ENCODE measurements at places on chromosomes 11 and 22.
A peak's percentile ranks its signal among the peaks of the same experiment; 100 is the strongest.

- peak; percentile 79 for DNase-seq
Observed at GRCh38 chr11:110173811-110174644, 80.8 kb downstream of the ZC3H12C start.

DNA sequence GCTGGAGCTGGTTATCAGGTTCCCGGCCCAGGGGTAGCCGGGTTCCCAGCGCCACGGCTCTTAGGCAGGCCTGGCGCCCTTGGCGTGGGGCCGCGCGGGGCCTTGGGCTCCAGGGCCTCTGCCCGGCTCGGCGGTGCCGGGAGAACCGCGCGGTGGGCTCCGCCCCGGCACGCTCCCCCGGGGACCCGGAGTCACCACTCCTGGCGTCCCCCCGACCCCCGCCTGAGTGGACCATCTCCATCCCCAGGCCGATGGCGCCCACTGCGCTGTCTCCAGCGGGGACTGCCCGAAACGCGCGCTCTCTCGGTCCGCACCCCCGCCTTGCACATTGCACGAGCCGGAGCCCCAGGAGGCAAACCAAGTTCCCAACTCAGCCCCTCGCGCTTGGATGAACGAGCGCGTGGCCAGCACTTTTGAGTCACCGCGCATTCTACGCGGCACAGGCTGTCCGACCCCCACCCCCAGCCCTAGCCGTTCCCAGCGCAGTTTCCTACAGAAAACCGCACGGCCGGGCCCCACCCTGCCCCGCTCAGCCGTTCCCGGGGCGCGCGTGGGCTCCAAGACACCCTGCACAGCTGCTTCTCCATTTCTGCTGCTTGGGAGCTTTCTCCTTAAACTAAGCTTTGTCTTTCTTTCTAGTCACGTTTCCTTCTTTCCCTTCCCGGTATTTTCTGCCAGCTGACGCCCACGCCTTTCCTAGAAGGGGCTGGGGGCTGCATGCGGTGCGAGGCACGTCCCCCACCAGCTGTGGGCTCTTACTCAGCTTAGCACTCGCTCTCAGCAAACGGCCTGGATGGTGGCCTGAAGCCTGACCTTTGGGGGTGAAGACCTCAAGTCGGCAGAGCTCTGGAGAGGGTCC lies 650 bp upstream of the CHID1 start:
- peak; percentile 73 for DNase-seq

GRCh38 chr22:33722816-33723215 lies 197.5 kb downstream of the LARGE1 start:
- DNase-seq = no peak

DNA sequence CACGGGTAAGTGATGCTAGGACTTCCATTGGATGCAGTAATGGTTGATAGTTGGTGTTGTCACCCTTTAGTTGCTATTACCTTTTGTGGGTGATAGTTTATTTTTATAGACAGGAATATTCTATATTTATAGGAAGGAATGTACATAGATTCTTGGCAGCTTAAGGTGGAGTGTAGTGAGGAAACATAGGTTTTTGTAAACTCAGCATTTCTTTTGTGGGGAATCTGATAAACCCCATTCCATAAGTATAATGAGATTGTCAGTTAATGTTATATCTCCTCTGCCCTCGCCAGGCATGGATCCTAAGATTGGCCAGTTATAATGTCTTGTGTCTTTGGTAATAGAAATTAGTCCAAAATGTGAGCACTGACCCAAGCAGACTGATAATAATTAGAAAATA lies 262.7 kb downstream of the JRKL start:
- no peak for DNase-seq

DNA sequence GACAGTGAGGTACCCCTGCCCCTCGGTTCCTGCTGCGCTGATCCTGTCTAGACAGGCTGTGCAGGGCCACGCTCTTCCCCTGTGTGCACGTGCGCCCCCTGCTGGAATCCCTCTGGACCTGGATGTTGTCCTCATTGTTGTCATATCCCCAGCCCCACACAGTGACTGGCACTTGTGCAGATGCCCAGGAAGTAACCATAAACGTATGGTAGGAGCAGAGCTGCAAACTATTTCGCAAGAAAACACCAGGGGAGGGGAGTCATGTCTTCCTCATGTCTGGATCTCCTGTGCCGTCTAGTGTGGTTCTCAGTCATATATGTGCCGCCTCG lies 114.7 kb downstream of the CRYBB2 start:
- DNase-seq = peak; percentile 54

- peak; percentile 85 for DNase-seq
Observed at GRCh38 chr11:14249121-14249963, 109.6 kb downstream of the RRAS2 start.

DNA sequence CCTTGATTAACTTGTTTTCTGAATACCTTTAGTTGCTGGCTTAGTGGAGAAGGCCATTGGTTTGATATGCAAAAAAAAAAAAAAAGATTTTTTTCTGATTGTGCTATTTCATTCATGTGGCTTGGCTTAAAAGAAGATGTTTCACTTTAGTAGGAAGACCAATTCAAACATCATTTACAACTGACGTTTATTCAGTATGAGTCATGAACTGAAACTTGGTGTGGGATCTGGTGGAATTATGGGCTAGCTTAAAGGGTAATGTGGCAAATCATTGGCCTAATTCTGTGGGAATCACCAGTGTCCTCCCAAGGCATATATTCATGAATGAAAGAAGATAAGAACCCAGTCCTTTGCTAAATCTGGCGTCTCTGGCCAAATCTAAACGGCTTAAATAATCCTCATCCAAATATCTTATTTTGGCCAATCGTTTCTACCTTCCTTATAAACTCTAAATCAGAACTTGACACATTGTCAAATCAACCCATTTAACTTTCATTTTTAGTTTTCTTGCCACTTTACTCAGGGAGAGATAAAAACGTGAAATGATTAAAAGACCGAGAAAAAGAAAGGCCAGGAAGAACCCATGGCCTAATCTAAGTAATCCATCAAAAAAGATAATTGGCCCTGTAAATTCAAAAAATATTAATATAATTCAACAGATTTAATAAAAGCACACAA lies 77.0 kb downstream of the DDIAS start:
- no peak for DNase-seq

DNA sequence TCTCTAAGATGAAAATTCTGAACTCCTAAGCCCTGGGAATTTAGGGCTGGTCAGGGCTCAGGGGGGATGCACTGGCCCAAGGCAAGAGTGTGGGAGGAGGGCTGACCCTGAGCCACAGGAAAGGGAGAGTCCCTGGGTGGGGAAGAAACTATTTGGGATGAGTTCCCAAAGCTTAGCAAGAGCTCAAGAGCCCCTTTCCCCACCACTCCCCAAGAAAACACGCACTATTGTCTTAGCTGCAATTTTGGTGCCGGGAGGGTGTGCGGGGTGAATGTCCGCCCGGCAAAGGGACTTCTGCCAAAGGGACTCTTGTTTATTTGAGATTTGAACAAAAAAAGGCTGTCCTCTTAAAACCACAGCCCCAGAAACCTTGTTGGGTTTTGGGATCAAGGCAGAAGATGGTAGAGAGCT lies 37.0 kb downstream of the KIAA1671 start:
- DNase-seq = no peak

- no peak for DNase-seq
Observed at GRCh38 chr11:66624450-66624849, 8.0 kb downstream of the RBM14 start.

DNA sequence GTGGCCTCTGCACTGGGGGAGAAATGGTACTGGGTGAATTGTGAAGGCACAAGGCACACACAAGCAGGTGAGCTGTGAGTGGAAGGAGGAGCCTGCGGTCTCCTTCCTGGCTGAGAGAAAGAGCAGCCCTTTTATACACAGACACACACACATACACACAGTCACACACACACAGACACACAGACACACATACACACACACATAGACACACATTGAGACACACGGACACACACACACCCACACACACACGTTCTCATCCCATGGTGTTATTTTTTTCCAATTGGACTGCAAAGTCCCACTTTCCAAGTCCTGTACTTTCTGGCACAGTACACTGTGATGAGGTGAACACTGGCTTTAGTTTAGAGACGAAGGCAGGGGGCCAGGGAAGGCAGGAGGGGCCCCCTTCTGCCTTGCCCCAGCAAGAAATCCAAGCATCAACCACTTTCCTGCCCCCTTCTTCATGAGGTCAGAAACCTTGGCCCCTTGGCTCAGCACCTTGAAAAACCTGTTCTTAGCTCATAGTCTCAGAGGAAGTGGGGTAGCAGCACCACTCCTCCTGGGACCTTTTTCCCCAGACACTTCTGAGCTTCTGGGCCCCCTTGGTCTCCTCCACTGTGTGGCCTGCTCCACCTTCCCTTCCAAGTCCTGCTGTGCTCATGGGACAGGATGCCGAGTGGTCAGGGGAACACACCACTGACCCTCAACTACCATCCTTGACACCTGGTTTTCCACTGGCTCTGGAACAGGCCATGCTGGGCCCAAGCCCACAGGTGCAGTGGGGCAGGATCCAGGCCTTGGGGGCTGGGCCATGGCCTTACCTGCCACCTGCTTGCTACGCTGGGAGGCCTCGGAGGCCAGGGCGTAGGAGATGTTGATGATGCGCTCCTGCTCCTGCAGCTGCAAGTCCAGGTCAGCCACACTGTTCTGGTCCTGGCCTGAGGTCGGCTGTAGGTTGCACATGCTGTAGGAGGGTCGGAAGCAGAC lies 43.8 kb downstream of the C11orf58 start:
- no peak for DNase-seq

DNA sequence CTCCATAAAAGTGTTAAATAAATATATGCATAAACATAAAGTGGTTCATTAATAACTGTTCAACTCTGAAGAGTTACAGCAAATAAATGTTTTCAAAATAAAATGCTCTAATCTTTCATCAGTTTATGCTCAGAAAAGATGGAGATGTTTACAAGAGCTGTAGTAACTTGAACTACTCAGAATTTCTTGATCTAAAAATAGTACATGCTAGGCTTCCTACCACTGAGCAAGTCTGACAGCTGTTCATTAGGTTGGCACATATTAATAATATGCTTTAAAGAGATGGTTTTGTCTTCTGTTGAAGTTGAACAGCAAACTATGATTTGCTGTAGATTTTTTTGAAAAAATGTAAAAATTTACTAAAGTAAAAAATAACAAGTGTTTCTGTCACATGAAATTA lies 10.8 kb upstream of the SLN start:
- no peak for DNase-seq

DNA sequence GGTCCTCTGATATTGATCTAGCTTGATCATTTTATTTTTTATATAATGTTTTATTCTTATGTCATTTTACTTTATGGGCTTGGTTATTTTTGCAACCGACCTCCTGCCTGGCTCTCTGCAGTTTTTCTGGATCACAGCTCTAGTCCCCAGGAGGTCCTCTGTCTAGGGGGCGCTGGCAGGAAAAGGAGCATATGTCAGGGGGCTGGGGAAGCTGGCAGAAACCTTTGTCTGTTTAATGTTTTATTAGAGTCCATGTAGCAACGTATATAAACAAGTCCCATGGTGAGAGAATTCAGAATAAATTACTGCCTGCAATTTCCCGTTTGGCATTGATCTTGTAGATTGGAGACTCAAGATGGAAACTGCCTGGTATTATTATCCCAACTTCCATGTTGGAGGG lies 133.5 kb upstream of the ZBED5 start:
- no peak for DNase-seq

DNA sequence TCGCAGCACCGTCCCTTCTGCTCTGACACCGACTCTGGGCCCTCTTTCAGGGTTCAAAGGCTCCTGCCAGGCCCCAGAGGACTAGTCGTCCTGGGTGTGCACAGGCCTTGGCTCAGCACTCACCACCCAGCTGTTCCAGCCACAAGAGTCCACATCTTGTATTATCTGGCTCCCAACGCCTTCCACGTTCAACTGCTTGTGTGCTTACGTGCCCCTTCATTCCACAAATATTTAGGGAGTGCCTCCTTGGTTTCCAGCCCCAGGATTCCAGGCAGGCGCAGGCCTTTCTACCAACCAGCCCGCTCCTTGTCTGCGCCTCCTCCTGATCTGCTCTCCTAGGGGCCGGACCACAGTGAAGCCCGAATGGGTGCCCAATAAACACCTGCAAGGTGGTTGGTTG lies 70.9 kb downstream of the SCUBE1 start:
- no peak for DNase-seq

DNA sequence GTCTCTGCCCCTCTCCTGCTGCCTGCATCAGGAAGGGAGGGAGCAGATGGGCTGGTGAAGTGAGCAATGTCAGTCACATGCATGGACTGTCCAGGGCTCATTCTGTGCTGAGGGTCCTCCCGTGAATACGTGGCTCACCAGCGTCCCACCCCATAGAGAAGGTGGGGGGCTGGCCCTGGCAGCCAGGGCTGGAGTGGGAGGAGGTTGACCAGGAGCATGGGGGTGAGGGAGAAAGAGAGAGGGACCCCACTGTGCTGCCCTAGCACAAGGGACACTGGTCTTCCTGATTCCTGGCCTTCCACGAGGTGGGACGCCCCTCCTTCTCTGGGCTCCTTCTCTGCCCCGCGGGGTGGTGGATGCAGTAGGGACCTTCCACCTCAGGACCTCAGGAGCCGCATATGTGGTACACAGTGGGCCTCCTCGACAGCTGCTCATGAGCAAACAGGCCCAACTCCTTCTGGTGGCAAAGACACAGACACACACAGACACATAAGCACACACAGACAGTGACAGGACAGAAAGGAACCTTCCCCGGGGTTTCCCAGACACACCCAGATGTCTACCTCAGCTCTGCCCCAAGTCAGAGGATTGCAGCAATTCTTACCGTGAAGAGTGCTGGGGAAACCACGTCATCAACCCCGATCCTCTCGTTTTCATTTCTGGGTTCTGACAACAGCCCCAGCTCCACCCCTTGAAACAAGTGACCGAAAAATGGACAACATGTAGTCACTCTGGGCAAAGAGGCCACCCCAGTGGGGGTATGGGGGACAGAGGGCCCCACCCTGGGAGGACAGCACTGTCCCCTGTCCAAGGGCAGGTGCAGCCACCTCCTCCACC lies 3.6 kb upstream of the APOBEC3A start:
- no peak for DNase-seq

GRCh38 chr11:79335681-79336080 lies 105.1 kb downstream of the TENM4 start:
- no peak for DNase-seq

GRCh38 chr11:67407688-67408163 lies 3.8 kb downstream of the TBC1D10C start:
- no peak for DNase-seq

- DNase-seq = no peak
Observed at GRCh38 chr11:124119103-124119502, 3.9 kb downstream of the VWA5A start.

Data from retina (tissue), 1 donor.